ENCODE measurements at places on chromosomes 1 and 21.

DNA sequence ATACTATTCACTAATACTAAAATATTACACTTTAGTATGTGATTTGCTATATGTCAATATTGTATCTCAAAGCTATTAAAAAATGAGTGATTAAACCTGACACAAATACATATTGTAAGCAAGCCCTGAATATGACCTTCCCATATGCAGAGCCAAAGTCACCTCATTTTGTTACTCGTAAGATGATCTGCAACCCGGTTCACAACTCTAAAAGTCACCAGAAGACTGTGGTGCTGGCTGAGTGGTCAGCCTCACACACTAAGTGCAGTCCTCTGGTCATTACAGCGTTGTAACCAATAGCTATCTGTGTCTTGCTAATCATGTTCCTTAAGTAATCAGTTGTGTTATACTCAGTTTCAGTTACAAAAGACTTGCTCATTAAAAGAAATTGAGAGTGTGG is 197.5 kb upstream of the L1TD1 start:
- no peak for DNase-seq

DNA sequence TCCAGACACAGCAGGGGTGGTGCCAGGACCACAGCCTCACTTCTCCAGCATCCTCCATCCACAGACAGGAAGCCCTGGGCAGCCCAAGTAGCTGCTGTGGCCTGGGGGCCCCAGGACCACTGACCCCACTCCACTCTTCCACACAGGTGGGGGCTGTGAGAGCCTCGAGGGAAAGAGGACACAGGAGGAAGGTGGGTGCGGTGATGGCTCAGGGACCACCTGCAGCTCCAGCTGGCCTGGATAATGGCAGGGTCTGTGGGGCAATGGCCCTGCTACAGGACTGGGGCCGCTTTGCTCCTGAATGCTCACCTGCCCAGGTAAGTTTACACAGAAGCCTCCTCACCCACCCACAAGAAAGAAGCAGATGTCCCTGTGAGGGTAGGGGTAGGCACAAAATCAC is 18.3 kb upstream of the PRSS38 start:
- no peak for DNase-seq

DNA sequence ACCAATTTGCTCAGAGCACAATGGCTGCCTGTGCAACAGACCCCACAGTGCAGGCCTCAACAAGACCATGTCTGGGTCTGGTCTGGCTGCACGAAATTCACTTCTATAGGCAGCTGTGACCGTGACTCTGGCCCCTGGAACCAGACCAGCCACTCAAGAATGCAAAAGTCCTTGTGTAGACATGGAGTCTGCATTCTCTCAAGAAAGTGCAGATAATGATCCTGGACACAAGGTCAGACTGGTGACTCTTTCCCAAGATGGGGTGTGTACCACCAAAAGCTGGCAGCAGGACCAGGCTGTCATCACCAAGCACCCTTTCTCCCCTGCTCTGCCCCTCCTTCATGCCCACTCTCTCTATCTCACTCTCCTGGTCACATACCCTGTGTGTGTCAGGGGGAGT is 7.1 kb upstream of the METTL25B start:
- no peak for DNase-seq

- DNase-seq = no peak
These were observed 20.4 kb downstream of the CENPF start for GRCh38 chr1:214623430-214623829.

GRCh38 chr1:218633238-218633988 is 288.3 kb downstream of the TGFB2 start:
- no peak for DNase-seq

DNA sequence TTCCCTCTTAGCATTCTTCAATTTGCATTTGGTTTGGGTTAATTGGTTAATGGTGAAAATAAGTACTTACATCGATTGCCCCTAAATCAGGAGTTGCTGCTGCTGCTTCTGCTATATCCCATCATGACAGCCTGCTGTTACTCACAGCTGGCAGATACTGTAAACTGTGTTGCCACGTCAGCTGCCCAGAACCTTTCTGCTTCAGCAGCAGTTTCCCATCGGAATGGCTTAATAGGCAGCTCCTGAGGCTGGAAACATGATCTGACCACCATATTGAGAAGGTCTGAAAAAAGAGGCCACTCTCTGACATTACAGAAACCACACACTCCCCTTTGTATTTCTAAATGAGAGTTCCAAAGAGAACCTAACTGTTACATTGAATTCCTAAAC is 14.3 kb upstream of the SEC16B start:
- no peak for DNase-seq

DNA sequence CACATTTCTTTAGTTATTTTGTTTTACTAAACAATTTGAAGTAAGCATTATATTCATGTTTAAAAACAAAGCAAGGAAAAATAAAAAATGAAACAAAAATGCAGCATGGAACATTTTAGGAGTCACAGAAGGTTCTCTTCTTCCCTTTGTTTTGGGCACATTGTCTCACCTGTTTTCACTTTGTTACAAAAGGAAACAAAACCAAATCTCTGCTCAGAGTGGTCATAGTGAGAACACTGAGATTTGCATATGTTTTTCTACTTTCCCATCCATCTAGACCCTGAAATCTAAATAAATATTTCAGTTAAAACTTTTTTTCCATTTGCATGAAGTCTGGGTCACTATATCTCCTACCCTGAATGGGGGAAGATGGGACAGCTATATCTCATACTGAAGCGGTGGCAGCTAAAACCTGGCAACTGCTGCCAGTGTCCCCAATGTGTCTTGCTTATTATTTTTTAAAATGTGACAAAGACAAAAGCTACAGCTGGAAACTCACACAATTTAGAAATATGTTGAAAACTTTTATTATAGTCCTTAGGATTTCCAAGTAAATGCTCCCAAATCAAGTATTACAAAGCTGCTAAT is 3.5 kb downstream of the EXOC8 start:
- DNase-seq = no peak

- DNase-seq = no peak
These were observed 3.5 kb upstream of the FBLIM1 start for GRCh38 chr1:15755021-15755645.

DNA sequence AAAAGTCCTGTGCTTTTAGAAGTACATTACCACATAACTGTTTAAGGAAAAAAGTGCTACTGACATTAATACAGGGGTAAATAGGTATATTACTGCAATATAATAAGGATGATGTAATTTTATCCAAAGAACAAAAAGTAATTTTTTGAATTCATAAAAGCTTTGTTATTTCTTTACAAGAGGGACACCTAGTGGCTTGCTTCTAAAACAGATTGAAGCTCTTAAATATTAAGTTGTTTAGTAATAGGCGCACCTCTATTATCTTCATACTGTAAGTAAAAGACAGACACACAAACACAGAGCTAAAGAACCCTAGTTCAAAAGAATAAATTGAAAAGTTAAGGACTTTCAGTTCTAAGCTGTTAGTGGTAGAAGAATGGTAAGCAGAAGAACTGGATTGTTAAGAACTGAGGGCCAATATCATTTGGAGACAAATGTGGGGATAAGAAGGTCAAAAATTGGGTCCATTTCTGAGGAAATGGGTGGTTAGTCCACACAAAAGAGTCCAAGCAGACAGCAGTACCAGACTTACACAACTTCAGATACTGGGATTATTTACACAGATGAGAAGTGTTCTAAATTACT is 15.4 kb downstream of the ZNHIT6 start:
- no peak for DNase-seq

- DNase-seq = no peak
These were observed 273.6 kb downstream of the RRAGC start for GRCh38 chr1:38585971-38586370.

- no peak for DNase-seq
These were observed 75.5 kb downstream of the VCAM1 start for GRCh38 chr1:100794748-100795645.

GRCh38 chr1:201251411-201251810 is 31.9 kb upstream of the PKP1 start:
- DNase-seq = no peak

GRCh38 chr1:232872738-232873137 is 67.5 kb downstream of the MAP10 start:
- DNase-seq = no peak

- DNase-seq = no peak
These were observed 31.2 kb upstream of the LRRC3 start for GRCh38 chr21:44423941-44424607.

GRCh38 chr1:68180441-68181164 is 51.7 kb downstream of the WLS start:
- DNase-seq = no peak

GRCh38 chr1:24316645-24317044 is 2.5 kb upstream of the GRHL3 start:
- DNase-seq = no peak

- no peak for DNase-seq
These were observed 110.4 kb downstream of the SYT2 start for GRCh38 chr1:202599669-202600431.

GRCh38 chr1:23591460-23592208 is 32.3 kb upstream of the ID3 start:
- no peak for DNase-seq
